ENCODE measurements at places on chromosomes 7 and 10.
A peak's percentile ranks its signal among the peaks of the same experiment; 100 is the strongest.

DNA sequence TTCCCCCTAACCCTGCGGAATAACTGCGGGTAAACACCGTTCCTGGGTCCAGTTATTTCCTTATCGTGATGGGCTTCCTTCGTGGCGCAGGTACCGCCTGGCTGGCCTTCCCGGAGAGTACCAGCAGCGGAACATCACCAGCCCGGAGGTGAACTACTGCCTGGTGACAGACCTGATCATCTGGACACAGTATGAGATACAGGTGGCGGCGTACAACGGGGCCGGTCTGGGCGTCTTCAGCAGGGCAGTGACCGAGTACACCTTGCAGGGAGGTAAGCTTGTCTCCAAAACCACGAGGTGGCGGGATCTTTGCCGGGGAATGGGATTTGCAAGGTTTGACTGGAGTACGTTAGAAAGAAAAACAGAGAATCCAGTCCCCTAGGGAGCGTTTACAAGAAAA, 665.0 kb upstream of the FOXK1 start:
- no peak for DNase-seq

- no peak for DNase-seq
Measured at GRCh38 chr10:71679425-71679824, 40.2 kb downstream of the C10orf105 start.

- no peak for DNase-seq
Measured at GRCh38 chr10:127976286-127976685, 69.4 kb downstream of the PTPRE start.

GRCh38 chr10:105834261-105835059, 1193.4 kb downstream of the SORCS3 start:
- DNase-seq: no peak

DNA sequence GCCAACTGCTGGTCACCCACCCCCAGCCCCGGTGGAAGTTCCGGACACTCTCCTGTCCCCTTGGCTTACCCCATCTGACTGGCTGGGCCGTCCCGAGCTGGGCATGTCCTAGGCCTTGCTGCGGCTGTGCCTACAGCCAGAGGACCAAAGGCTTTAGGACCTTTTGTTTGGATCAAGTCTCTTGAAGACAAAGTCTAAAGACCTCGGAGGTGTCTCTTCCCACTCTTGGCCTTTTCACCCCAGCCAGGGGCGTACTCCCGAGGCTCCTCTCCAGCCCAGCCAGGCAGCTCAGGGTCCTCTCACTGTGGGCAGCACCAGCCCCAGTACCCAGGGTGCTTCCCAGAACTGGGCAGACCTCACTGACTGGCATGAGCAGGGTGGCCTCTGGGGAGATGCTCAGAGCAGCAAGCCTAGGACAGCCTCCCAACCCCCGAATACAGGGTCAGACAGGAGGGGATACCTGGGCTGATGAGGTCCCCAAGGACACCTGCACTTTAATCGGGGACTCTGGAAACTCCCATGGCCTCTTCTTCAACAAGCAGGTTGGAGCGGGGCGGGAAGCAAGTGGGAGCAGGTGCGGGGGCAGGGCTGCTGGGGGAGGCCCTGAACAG, 2.7 kb upstream of the PWWP2B start:
- no peak for DNase-seq

GRCh38 chr10:14358886-14359573, 28.3 kb upstream of the FRMD4A start:
- DNase-seq: no peak

GRCh38 chr10:84135836-84136235, 3.5 kb upstream of the GHITM start:
- no peak for DNase-seq

GRCh38 chr7:94054130-94054529, 50.0 kb upstream of the BET1 start:
- DNase-seq: no peak

DNA sequence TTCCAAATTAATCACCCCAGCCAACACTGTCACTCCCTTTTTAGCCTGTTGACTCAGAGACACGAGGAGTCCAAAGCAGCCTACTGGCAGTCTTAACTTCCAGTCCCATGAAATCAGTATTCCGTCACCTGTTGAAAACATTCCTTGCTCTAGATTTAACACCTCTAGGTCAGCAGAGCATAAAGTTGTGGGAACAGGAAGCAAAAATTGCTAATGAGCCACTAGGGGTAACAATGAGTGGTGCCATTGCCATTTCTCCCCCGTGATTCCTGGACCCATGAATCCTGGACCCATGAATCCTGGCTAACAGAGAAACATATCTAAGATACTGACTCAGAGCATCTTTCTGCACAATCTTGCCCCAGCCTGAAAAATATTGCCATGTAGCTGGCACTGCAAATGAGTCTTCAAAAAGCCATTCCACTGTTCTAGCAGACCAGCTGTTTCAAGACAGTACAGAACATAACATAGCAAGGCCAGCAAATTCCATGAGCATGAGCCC, 252.7 kb upstream of the PTER start:
- DNase-seq: no peak

DNA sequence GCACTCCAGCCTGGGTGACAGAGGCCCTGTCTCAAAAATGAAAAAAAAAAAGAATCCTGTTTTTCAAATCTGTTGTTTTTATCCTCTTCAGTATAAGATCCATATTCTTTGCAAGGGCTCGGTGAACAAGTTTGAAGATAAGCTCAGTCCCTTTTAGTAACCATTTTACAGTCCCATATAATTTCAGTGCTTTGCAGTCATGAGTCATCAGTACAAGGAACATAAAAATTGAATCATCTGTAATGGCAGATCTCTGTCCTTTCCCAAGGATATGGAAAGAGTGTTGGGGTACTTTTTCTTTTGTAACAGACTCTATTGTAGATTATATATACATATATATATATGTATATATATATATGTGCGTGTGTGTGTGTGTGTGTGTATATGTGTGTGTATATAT, 52.2 kb upstream of the ZPBP start:
- DNase-seq: no peak

GRCh38 chr7:136807598-136807997, 60.9 kb upstream of the CHRM2 start:
- peak; percentile 48 for DNase-seq

DNA sequence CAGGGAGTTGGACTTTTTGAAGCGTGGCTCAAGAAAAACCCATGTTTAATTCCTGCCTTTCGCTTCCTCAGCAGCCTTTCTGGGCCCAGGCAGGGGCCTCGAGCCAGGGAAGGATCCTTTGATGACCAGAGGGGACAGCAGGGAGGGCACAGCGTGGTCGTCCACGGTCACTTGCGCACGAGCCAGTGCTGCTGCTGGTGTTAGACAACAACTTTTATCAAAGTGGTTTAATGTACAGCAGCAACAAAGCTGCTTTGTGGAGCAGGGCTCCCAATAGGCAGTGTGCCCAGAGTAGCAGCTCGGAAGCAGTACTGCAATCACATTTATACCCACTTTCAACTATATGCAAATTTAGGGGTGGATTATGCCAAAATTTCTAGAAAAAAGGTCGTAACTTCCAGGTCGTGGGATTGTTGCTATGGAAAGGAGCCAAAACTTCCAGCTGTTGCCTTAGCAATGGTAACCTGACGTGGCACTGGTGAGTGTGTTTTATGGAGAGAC, 6.1 kb downstream of the GIMAP1 start:
- DNase-seq: no peak

- DNase-seq: peak; percentile 58
Measured at GRCh38 chr10:88070080-88070880, 206.9 kb downstream of the PTEN start.

- peak; percentile 83 for DNase-seq
Measured at GRCh38 chr10:30671026-30671616, 41.6 kb upstream of the LYZL2 start.

- DNase-seq: no peak
Measured at GRCh38 chr7:102426268-102427018, 6.9 kb upstream of the ORAI2 start.

DNA sequence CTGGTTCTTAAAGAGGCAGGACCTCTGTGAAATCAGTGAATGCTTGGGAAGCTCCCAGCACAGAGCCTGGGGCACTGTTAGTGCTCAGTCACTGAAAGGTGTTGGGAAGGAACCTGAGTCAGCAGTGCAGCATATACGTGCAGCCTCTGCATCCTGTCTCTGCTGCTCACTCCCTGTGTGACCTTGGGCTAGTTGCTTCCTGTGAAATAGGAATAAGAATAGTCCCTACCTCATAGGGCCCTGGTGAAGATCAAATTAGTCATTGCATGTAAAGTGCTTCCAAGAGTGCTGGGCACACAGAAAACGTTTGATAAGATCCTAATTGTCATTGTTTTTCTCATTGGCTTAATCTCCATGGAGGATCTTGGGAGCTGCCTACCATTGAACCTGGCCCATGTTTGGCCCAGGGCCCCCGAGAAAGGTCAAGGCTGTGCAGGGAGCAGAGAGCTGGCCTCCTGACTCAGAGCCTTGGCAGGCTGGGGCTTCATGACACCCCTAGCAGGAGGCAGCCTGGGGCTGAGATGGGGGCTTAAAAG, 73.3 kb upstream of the COL13A1 start:
- peak; percentile 96 for DNase-seq

- DNase-seq: peak; percentile 84
Measured at GRCh38 chr10:44352316-44353127, 32.4 kb downstream of the CXCL12 start.

DNA sequence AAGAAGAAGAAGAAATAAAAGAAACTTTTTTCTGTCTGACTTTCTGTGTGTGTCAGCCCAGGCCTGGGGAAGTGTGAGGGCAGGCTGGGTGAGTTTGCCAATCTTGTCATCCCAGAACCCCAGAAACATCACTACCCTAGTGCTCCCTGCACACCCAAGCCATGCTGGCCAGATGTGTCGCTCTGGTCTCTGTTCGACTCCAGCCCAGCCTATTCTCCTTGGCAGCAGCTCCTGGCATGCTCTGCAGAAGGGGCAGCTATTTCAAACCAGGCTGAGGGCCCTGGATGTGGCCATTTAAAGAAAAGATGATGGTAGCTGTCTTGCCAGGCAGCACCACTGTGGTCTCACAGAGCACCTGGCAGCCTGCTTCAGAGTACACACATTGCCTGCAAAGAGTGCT, 334.1 kb downstream of the RPS24 start:
- DNase-seq: no peak

GRCh38 chr10:125662584-125662983, 20.4 kb downstream of the TEX36 start:
- no peak for DNase-seq

- DNase-seq: peak; percentile 60
Measured at GRCh38 chr10:35765066-35765527, 123.0 kb upstream of the FZD8 start.

GRCh38 chr7:96426027-96426426, 104.1 kb upstream of the SLC25A13 start:
- no peak for DNase-seq

GRCh38 chr7:159098811-159099655, 45.6 kb downstream of the VIPR2 start:
- DNase-seq: peak; percentile 74

GRCh38 chr10:84269773-84270172, 24.9 kb downstream of the RGR start:
- no peak for DNase-seq

DNA sequence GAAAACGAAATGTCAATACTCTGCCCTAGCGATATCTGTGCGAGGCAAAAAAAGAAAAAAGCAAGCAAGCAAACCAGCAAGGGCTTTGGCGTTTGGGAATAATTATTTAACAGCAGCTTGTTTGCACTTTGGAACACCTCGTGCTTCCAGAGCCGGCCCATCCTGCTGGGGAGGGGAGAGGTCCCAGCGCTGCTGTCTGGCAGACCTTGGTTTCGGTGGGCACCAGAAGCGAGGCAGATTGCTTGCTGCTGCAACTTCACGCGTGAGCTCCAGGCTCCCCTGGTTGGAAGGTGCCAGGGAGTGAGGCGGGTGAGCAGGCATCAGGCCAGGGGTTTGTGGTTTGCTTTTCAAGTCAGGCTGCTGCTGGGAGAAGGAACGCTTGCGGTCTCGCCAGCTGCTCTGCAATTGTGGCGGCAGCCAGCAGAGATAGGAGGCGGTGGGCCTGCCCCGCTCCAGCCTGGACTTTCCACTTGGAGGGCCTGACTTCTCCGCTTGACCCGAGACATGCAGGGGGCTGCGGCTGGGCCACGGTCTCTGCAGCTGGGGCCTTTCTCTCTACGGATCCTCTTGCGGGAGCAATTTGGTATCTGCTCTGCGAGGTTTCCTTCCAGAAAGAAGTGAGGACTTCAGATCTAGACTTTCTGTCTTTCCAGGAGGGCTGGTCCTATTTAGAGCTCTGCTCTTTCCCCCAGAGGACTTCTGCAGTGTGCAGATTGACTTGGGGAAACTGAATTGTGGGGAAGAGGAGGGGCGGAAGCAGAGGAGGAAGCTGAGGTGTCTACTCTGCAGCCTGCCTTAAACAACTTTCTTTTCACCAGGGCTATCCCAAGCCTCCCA, 131.4 kb downstream of the PRPF18 start:
- no peak for DNase-seq

DNA sequence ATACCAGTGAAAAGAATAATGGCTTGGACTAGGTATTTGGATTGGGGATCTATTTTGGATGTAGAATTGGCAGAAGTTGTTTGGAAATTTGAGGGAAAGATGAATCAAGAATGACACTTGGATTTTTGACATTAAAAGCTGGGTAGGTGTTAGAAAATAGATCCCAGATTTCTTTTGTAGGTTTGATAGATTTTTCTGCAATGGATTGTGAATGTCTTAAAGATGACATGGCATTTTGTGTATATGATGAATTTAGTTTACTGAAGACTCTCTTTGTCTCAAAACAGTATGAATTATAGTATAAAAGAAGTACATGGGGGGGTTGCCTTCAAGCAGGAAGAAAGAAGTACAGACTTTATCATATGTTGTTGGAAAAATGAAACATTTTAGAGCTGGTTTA, 75.8 kb downstream of the MPLKIP start:
- no peak for DNase-seq

DNA sequence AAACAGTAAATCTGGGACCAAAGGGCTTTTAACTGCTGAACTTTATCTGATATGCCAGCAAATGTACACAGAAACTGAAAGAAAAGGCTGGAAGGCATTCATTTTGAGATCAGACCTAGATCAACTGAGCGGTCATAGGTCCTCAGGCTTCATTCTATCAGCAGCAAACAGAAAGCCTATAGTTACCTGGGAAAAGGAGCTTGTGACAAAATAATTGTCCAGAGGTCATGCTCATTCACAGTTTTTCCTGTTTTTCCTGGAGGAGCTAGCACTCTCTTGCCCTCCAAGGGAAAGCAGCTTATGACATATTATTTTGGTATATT, 320.2 kb downstream of the AHR start:
- no peak for DNase-seq

DNA sequence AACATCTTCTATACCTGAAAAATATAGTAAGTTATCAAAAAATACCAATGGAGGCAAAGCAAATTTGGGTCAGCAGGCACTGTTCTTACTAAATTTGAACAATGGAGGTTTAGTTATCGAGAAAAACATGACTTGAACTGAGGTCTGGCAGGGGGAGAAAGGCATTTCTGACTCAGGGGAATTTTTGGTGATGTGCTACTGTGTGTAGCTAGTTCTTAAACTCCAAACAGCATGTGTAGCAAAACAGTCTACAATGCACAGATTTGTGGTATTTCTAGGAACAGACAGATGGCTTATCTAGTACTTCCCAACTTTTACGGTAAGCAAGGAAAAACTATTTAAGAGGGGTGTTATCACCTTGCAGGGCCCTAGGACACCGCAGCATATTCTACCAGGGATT, 311.6 kb upstream of the LRRN3 start:
- DNase-seq: no peak
